ENCODE measurements at places on chromosomes 5 and 9.

- DNase-seq = no peak
These were observed 17.7 kb downstream of the CAMSAP1 start for GRCh38 chr9:135889564-135890189.

DNA sequence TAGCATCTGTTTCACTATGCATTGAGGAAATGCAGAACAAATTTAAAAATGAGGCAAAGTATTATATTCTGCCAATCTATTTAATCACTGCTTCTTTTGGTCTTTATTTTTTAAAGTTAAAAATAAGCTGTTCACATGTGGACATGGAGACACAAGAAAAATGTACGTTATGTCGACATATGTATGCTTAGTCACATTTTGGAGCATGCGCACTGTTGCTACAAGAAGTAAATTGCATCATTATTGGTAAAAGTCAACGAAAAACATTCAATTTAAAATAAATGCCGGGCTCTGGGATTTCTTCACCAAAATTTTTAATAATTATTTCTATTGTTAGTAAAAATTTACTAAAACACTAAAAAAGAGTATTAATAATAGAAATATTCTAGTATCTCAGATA lies 876.3 kb upstream of the CTNND2 start:
- DNase-seq = no peak

DNA sequence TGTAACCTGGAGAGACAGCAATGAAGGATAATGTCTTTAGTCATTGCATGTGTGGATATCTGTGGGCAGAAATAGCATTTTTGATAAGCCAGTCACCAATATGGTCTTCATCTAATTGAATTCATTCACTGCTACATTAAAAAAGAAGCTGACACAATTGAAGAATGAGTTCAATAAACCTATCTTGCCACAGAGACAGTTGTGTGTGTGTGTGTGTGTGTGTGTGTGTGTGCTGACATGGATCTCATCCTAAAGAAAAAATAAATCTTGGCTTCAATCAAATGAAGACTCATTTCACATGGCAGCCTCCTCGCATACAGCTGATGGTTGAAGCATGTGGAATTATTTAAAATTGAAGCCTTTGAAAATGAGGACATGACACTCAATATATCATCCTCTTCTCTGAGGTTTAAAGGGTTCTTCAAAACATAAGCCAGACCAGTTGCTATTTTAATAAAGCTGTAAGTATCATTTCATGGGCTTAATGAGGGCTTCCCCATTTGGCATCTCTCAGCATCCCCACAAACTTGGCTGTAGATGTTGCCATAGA lies 118.5 kb upstream of the PTPN3 start:
- no peak for DNase-seq

GRCh38 chr9:127873223-127873691 lies 4.2 kb downstream of the AK1 start:
- no peak for DNase-seq

DNA sequence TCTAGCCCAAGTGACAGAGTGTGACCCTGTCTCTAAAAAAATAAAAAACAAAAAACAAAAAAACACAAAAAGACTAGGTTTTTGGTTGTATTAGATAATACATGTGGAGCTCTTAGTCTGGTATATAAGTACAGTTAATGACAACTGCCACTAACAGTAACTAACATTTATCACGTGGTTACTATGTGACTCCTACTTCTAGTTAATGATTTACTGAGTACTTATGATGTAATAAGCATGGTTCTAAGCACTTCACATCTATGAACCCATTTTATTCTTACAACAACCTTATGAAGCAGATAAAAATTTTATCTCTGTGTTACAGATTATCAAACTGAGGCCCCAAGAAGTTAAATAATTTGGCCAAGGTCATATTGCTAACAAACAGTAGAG lies 6.1 kb upstream of the TMEFF1 start:
- DNase-seq = no peak

GRCh38 chr5:14185326-14186058 lies 42.4 kb downstream of the TRIO start:
- DNase-seq = no peak

DNA sequence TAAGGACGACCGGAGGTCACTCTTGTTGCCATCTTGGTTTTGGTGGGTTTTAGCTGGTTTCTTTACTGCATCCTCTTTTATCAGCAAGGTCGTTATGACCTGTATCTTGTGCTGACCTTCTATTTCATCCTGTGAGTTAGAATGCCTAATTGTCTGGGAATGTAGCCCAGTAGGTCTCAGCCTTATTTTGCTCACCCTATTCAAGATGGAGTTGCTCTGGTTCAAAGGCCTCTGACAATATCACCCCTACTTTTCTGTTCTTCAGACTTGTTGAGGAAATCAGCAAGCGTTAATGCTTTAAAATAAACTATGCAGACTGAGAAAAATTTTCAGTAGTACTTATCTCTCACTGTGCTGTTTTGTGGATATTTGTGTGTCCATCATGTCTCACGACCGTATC lies 92.6 kb downstream of the MTRR start:
- DNase-seq = no peak

DNA sequence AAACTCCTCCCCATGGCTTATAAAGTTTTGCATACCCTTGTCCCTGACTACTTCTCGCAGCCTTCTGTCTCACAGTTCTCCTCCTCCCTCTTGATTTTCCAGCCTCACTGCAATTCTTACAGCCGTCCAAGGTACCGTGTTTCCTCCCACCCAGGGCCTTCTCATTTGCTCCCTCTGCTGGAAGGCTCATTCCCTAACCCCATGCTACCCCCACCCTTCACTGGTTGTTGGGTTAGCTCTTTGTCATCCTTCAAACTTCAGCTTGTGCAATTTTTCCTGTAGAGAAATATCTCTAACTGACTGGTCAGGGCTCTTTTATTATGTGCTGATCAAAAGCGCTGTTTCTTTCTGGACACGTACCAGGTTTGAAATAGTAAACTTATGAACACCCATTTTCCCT lies 329.2 kb downstream of the EBF1 start:
- DNase-seq = no peak

- DNase-seq = no peak
These were observed 36.6 kb downstream of the SEMA4D start for GRCh38 chr9:89461265-89461664.

Data from muscle of arm (tissue), 14 donors.